Pericardium fibroblast (primary cell): ENCODE measurements at places on chromosomes 3 and 15. TPM values are rescaled to one million over a fixed set of nuclear protein-coding genes. Genes with fewer than 3 reads are reported as not detected.

The FNDC3B gene
- total RNA-seq: 71.4 and 71.8 TPM in 2 replicates

The MME gene
- total RNA-seq: 143 and 177 TPM in 2 replicates

The TARS3 gene
- 5.1 and 7.1 TPM in 2 replicates for total RNA-seq

The SPTSSB gene
- not detected in 2 replicates for total RNA-seq

The DPPA2 gene
- not detected in 2 replicates for total RNA-seq

The AMT gene
- total RNA-seq: 1.4 and 2.6 TPM in 2 replicates

The RASL12 gene
- total RNA-seq: 2.2 and 4.7 TPM in 2 replicates

The NEO1 gene
- 34.0 and 51.3 TPM in 2 replicates for total RNA-seq

The CD200 gene
- total RNA-seq: 3.7 and 39.3 TPM in 2 replicates
